ENCODE measurements at places on chromosomes 1 and 21.

- DNase-seq, result no peak
Measured at GRCh38 chr1:42747125-42747524, 7.1 kb upstream of the CLDN19 start.

GRCh38 chr1:21531241-21531640 is 22.0 kb downstream of the ALPL start:
- DNase-seq, result no peak

DNA sequence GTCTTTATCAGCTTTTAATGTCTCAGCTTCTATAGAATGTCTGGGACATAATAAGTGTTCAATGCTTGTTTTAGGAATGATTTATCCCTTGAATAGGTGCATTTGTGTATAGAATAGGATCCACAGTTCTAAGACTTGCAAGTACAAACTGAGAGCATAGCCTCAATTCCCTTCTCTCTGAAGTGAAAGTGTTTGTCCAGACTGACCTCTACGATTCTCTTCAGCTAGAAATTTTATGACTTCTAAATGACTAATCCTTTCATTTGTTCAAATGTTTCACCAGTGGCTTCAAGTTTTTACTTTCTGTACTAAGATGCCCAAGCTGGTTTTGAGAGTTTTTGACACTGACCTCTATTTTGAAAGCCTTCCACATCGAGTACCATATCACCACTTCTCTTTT is 608.2 kb upstream of the ADGRL4 start:
- DNase-seq, result no peak

DNA sequence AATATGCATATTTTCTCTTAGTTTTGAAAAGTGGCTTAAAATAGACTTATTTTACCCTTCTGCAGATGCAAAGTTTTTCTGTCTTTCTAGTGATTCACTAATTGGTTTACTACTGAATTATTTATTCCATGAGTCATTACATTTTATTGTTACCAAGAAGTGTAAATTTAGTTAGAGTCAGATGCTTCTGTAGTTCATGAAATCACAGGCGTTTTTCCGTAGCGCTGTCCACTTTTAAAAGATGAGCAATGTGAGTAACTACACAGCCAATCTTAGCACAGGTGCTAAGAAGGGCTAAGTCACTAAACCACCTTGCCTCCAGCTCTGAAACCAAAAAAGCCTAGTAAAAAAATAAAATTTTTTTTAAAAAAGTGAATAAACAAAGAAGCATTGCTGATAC is 24.7 kb downstream of the RGS13 start:
- DNase-seq, result no peak

- no peak for DNase-seq
Measured at GRCh38 chr1:70256664-70257063, 35.5 kb downstream of the SRSF11 start.

- no peak for DNase-seq
Measured at GRCh38 chr21:36698981-36699545, at the start of gene SIM2. Gene SIM2, plus strand, starts transcription at chr21:36699115. Its CDS starts 632 bp downstream, at chr21:36699747.

DNA sequence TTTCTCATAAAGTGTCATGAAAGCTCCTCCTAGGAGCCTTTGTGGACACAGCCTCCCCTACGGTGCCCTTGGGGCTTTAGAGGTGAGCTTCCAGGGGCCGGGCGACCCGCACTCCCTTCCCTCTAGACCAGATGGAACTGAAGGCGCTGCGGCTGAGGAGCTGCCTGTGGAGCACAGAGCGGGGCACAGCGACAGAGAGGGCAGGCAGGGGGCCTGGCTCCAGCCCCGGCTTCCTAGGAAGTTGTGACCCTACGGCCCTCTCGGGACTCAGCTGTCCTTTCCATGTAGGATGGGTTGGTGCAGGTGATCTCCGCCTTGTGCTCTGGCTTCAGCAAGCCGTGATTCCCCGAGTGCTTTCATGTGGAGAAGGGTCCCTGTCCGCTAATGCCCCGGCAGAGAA is 23.6 kb upstream of the NEK2 start:
- DNase-seq, result no peak

- DNase-seq, result no peak
Measured at GRCh38 chr1:42953182-42954180, 5.2 kb downstream of the SLC2A1 start.

DNA sequence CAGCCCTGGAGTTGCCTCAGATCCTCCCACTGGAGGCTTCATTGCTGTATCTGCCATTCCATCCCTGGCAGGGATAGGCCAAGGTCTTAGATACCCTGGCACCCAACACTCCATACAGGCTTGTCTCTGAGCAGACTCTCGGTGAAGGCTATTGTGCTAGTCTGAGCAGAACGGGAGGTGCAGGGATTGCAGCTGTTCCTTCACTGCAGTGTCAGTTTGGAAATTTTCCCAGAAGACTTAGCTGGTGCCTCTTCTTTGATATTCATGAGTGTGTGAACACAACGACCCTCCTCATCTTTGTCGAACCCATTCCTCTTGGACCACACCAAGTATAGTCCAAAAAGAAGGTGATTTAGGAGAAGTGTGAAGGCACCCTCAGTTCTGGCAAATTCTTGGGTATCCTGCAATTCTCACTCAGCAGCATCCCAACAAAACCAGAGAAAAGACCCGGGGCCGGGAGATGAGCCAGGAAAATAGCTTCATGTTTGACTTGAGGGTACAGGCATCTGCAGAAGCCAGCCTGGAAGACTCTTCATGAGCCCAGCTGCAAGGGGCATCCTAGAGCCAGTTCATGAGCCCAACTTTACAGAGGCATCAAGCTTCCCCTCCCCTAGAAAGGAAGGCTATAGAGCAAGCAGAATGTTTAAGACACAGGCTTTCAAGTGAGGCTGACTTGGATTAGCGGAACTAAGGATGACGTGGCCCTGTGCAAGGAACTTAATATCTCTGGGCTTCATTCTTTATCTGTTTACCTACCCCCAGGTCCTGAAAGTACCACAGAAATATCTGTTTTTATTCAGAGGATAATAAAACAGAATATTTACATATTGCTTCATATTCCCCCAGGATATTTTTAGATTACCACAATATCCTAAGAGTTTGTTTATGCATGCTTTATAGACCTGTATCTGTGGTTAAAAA is 38.8 kb upstream of the HAO2 start:
- DNase-seq, result no peak

GRCh38 chr1:228996281-228996680 is 261.0 kb downstream of the RHOU start:
- no peak for DNase-seq

DNA sequence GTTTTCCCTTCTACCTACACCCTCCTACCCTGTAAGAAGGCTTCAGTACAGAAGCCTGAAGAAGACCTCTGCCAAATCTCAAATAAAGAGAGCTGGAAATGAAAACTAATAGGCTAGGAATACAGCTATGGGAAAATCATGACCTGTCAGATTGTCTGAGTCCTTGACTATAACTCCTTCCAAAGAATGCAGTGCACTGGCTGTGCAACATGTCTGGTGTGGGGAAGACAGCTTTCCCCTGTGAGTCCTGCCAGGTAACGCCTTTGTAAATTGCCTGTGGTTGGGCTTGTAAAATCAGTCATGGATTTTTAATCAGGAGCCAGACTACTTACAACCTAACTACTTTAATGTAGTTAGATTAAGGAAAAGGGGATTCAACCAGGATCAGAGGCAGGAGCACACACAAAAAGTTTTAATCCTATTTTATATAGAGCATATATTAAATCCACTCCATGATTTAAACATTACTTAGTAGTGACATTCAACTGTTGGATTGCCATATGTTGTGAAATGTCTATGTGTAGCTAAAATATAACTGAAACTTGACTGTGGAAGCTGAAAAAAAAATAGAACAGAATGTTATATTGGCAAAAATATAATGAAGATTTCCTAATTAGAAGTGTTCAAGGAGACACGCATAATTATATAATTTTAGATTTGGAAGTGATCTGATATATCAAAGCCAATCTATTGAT is 1667.8 kb downstream of the KCNT2 start:
- no peak for DNase-seq

DNA sequence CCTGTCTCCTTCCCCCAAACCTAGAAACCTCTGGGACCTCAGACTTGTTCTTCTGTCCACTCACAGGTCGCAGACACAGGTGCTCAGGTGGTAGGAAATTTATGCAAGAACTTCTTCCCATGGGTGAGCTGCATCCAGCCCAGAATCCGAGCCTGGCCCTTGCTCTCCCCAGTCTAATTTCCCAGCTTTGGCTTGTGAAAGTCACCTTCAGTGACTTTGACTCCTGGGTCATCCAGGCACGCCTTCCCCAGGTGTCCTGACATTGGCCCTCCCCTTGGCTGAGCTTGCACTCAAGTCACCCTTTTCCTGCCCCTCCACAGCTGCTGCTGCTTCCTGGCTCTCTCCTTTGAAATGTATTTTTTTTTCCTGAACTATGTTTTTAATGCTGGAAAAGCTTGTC is 6.6 kb downstream of the IPO13 start:
- DNase-seq, result no peak

DNA sequence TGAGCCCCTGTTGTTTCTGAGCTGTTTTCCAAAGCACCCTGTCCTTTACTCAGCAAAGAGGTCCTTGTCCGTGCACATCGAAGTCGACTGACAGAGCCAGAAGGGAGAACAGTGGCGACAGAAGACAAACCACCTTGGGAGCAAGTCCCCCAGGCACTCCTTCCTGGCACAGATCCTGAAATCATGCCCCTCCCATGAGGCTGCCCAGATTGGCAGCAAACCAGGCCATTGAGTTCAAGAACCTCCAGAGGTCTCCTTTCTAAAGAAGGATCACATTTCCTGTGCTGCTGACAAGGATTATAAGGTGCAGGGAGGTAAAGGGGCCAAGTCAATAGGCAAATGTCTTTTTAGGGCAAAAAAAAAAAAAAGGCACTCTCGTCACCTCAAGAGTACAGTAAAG is 84.7 kb upstream of the HIVEP3 start:
- DNase-seq, result no peak

DNA sequence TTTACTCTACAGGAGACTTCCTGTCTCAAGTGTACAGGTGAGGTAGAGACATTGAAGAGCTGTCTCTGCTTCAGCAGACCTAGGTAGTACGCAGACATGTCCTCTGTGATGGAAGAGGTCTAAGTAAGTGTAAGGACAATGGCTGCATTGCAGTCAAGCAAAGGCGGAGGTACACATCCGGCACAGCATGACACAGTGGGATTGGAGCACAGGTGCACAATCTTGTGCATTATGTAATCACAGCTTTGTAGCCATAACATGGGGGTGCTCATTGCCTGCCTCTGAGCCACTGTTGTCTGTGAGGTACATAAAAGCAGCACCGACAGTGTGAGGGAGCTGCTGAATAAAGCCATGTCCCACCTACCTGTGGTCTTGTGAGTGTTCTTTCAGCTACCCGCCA is 66.4 kb upstream of the CCDC190 start:
- DNase-seq, result no peak

- no peak for DNase-seq
Measured at GRCh38 chr1:173020138-173020750, 30.5 kb downstream of the TNFSF18 start.

DNA sequence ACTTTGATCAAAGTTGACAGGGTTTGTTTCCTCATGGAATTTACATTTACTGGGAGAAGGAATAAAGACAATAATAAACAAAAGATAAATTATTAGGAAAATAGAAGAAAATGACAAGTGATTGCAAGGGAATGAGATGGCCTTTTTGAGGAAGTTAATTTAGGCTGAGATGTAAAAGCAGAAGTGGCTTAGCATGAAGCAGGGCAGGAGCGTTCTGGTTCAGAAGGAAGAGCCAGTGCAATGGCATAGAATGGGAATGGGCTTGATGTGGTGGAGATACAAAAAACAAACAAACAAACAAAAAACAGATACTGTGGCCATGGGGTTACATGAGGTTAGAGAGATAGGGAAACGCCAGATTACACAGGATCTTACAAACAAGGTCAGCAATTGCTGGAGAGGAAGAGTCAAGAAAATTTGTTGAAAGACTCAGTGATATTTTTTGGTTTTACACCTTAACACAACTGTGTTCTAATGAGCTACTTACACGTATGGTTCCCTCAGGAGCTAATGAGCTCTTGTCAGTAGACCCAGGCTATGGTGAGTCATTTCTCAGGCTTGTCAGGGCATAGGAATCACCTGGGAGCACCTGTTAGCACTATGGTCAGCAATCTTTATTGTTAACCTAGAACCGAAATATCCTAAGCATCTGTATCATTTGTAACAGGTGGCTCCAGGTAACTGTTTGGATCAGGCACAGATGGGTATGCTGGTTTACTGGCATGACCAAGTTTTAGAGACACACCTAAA is 8.7 kb upstream of the CADM3 start:
- no peak for DNase-seq

- DNase-seq, result no peak
Measured at GRCh38 chr1:177411381-177411780, 240.6 kb downstream of the BRINP2 start.

DNA sequence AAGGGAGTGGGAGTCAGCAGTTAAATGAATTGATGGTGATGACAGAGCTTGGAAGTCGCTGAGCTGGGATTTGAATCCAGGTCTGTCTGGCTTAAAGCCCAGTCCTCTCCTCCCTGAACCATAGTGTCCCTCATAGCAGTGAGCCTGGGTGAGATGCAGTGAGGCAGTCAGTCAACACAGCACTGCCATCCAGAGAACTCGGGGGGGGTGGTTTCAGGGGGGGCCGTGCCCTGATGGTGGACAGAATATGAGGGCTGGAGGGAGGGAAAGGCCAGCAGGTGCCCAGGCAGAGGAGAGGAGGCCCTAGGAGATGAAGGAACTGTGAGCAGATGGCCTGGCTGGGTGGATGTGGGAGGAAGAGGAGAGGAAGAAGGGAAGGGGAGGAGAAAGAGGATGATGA is 405.6 kb downstream of the PTPRU start:
- no peak for DNase-seq

- DNase-seq, result no peak
Measured at GRCh38 chr1:55747408-55747841, 532.3 kb upstream of the USP24 start.

DNA sequence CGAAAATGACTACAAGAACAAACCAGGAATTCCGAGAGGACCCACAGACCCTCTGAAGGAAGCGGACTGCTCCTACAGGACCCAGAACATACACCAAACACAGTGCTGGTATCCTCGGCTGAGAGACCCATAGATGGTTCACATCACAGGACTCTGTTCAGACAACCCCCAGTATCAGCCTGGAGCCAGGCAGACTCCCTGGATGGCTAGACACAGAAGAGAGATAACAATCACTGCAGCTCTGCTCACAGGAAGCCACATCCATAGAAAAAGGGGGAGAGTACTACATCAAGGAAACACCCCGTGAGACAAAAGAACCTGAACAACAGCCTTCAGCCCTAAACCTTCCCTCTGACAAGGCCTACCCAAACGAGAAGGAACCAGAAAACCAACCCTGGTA is 434.0 kb upstream of the NR5A2 start:
- DNase-seq, result no peak

DNA sequence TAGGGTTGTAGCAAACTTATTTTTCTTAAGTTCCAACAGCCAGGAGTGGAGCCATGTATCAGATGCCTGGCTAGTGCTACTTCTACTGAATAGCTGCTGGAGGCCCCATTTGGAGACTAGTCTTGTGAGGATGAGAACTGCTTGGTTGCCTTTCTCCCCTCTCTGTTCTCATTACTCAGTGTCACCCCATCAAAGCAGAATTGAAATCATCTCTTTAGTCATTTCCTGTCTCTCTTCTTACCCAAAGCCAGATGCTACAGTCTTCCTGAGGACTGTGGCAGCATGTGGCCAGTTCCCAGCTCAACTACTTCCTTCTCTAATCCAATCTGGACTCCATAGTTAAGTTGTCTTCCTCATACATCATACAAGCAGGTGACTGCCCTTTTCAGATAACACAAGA is 197.5 kb downstream of the BRINP2 start:
- DNase-seq, result no peak

All from stimulated activated CD4-positive, alpha-beta T cell treated with anti-CD3 and anti-CD28 coated beads, TNF-alpha, amount 100 ng/mL, for 48 hours (primary cell).